ENCODE measurements at places on chromosomes 7 and 10.

- no peak for DNase-seq
Measured at GRCh38 chr7:46658281-46658680, 737.2 kb upstream of the IGFBP3 start.

DNA sequence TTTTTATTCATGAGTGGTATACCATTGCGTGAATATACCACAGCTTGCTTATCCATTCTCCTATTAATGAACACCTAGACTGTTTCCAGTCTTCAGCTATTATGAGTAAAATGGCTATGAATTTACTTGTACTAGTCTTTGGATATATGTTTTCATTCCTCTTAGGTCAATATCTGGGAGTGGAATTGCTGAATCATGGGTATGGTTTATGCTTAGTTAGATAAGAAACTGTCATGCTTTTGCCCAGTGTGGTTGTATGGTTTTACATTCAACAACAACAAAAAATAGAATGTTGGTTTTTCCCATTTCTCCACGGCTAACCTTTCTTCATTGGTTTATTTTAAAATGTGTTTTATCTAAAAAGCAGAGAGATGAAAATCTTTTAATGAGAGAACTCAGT is 308.3 kb downstream of the PHF14 start:
- DNase-seq: no peak

DNA sequence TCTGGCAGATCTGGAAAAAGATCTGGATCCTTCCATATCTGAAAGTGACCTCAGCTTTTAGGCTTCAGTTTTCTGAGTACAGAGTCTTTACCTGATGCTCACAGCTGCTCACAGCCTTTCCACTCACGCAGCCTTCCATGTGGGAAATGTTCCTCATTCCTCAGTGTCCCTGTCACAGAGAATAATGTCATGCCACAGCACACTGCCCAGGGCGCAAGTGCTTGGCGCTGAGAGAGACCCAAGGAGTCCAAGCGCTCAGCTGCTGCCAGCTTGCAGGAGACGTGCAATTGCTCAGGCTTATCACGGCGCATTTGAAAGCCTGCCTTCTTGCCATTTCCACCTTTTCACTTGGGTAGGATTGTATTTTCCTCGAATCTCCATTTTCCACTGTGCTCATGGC is 271.9 kb upstream of the MKI67 start:
- no peak for DNase-seq

GRCh38 chr7:139699640-139700504 is 77.9 kb downstream of the HIPK2 start:
- DNase-seq: no peak

DNA sequence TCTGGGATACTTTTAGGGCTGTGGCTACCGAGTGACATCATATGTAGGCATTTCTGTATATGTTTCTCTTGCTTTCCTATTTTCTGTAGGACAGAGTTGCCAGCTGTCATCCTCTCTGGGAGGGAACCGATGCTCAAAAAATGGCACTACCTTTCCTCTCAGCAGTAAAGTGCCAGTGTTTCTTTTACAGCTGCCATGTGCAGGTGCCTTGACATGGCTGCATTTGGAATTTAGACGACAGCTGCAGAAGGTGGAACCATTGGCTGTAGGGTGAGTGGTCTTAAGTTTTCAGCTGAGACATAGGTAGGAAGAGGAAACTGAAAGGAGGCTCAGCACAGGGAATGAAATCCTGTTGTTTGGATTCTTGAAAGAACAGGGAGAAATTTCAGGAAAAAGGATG is 20.2 kb upstream of the RPA3 start:
- no peak for DNase-seq

- no peak for DNase-seq
Measured at GRCh38 chr10:17943033-17943745, 8.5 kb upstream of the SLC39A12 start.

- DNase-seq: no peak
Measured at GRCh38 chr7:153430931-153431330, 621.3 kb upstream of the DPP6 start.

GRCh38 chr10:11553773-11554381 is 57.6 kb downstream of the USP6NL start:
- DNase-seq: no peak

GRCh38 chr7:125136755-125137532 is 207.3 kb upstream of the POT1 start:
- DNase-seq: no peak

GRCh38 chr7:130947792-130948580 is 214.0 kb upstream of the KLF14 start:
- DNase-seq: no peak

- DNase-seq: no peak
Measured at GRCh38 chr7:138919216-138919615, 62.0 kb downstream of the KIAA1549 start.

- no peak for DNase-seq
Measured at GRCh38 chr7:130009848-130010688, 41.1 kb downstream of the ZC3HC1 start.

DNA sequence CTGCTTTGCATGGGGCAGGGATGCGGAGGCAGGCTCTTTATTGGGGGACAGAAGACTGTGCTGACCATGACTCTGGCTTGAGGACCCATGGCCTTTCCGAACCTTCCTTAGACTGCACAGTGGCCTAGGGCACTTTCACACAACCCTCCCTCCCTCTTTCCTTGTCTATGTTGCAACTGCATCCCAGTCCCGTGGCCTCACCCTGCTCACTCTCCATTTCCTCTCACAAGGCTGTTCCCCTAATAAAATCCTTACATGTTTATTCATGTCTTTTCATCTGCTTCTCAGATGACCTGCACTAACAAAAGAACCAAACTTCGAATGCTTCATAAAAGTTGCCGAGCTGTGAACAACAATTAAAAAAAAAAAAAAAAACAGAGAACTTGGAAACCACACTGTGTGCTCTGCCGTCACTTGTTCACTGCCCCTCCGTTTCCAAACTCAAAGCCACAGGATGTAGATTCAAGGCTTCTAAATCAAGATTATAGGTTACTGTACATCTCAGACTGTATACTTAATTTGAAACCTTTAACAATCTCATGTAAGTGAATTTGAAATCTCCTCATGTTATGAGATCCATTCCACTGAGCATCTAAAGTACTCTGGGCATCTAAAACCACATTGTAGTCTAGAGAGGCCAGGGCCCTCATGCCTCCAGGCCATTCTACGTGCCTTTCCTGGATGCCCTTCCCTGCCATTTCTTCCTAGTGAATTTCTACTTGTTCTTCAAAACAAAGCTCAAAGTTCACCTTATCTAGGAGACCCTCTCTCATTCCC is 265.9 kb downstream of the SNX13 start:
- DNase-seq: no peak

- DNase-seq: no peak
Measured at GRCh38 chr10:29621161-29621560, 13.6 kb downstream of the SVIL start.

- DNase-seq: no peak
Measured at GRCh38 chr10:64508029-64508661, 986.9 kb downstream of the REEP3 start.

DNA sequence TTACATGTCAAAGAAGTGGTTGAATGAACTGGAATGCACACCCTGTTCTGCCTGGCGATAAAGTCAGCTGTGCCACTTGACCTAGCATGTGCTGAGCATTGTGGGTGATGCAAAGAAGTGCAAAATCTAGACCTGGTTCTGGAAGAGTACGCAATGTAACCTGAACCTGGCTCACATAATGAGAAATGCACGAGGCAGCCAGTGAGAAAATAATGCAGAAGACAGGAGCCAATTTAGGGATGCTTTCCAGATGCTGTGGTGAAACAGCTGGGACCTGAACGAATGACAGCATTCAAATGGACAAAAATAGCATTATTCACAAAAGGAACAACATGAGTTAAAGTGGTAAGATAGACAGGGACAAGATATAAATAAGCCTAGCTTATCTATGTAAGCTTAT is 402.6 kb downstream of the SORCS1 start:
- no peak for DNase-seq

DNA sequence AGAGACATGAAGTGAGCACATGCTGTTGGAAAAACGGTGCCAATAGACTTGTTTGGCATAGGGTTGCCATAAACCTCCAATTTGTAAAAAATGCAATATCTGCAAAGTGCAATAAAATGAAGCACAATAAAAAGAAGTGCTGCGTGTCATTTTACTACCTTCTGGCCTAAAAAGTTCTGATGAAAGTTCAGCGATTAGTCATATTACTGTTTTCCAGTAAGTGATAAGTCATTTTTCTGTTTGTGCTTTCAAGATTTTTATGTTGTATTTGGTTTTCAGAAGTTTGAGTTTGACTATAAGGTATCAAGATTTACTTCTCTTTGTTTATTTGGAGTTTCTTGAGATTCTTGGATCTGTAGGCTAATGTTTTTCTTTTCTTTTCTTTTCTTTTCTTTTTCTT is 16.8 kb downstream of the AOAH start:
- no peak for DNase-seq

GRCh38 chr7:79620291-79620690 is 166.8 kb upstream of the MAGI2 start:
- no peak for DNase-seq

DNA sequence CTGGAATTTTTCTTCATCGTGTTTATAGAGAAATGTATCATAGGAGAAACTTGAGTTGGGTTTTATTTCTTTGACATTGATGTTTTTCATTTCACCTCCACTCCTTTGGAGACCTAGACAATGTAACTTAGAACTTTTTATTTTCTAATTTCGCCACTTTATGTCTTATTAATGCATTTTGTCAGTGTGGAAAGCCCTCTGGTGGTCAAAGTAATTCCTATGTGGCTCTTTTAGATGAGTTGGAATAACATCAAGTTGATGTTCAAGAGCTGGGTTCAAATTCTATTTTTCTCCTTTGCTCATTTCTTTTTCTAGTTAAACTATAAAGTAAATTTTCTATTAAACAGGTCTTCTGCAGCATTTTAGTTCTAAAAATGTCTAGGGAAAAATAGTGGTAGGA is 478.6 kb downstream of the LRMDA start:
- no peak for DNase-seq

DNA sequence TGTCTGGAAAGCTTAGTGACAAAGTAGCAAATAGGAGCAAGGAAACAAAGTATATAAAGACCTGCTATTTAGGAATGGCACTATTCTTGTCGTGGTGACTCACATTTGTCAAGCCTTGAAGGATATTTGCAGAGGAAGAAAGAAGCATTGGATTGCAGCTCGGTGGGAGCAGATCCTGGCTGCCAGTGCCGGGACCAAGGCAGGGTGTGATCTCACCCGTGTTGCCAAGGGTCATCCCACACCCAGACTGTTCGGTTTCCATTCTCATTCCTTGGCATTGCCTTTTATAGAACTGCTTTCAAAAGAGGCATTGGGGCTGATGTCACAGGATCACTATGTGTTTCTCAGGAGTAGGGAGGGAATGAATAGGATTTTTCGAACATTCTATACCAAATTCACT is 176.2 kb downstream of the GALNT17 start:
- DNase-seq: no peak

- DNase-seq: no peak
Measured at GRCh38 chr10:21497177-21497807, 28.2 kb downstream of the SKIDA1 start.

- no peak for DNase-seq
Measured at GRCh38 chr10:43211431-43212042, 55.3 kb downstream of the RASGEF1A start.
